ENCODE measurements at places on chromosomes 1 and 21.

- DNase-seq = no peak
Observed at GRCh38 chr21:35316933-35317332, 267.8 kb upstream of the RUNX1 start.

- DNase-seq = no peak
Observed at GRCh38 chr1:54814126-54814498, 13.0 kb upstream of the TTC22 start.

- DNase-seq = no peak
Observed at GRCh38 chr21:9738527-9738926, 782.9 kb upstream of the TPTE start.

DNA sequence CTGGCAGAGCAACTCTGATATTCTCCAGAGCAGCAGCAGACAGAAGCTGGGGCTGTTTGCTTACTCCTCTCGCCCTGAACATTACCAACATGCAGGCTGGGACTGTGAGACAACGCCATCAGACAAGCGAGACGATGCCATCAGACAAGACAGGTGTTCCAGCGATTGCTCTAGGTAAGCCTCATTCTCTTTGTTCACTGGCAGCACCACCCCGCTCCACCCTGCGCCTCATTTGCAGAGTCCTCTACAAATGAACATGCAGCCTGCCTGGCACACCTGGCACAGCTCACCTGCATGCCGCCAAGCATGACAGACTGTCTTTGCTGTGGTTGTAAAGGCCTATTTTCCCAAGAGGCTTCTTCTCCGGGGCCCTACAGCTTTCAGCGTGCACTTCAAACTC, 346.2 kb downstream of the SMYD3 start:
- DNase-seq = no peak

DNA sequence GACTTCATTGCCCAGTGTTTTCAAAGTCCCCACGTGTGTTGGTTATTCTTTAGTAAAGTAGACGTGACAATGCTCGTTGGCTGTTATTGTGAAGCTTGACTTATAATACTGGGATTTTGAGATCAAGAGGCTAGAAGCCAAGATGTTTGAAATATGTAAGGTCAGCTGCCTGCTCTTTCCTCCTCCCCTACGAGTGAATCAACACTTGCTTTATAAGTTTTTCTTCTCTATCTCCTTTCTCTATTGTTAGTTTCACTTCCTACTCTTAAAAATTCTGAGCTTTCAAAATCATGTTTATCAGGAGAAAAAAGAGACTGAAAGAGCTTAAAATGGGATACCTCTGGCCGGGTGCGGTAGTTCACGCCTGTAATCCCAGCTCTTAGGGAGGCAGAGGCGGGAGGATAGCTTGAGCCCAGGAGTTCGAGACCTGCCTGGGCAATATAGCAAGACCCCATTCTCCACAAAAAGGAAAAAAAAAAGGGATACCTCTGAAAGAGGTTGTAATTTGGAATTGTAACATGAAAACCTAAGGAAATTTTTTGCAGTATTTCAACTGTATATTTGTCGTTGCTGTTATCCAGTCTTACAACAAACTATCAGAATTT, 72.0 kb downstream of the EPB41 start:
- DNase-seq = peak; percentile 20

DNA sequence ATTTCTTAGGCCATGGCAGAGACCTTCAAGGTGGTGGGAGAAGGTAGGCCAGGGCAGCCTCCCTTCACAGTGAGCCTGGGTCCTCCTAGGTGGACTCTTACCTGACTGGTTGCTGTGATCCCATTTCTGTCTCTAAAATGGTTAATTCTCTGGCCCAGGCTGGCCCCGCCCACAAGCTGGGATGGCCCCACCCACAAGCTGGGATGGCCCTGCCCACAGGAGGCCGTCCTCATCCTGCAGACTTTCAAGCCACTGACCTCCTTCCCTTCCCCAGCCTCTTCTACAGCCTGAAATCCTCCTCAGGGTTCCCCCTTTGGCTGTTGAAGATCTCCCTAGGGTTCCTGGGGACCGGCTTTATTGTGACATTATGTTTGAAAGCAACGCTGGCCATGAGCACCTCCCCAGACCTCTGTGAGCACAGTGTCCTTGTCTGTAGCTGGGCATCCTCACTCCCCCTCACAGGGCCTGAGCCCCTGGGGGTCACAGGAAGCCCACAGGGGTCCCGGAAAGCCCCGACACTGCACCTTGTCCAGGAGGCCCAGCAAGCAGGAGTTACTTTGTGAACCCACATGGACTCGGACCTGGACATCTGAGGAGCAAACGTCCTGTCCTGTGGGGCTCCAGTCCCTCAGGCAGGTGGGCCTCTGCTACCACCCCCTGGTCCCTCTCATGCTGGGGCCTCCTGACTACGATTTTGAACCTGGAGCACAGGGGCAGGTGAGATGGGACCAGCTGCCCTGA, 621.7 kb downstream of the MATN1 start:
- no peak for DNase-seq

- no peak for DNase-seq
Observed at GRCh38 chr1:33151116-33151515, 30.7 kb downstream of the TRIM62 start.

- DNase-seq = peak; percentile 58
Observed at GRCh38 chr1:214332946-214333798, 52.2 kb downstream of the SMYD2 start.

GRCh38 chr1:151779852-151780251, 10.4 kb downstream of the TDRKH start:
- DNase-seq = no peak

All from NAMALWA (cell line).